ENCODE measurements at places on chromosomes 13 and 19. TPM values are rescaled to one million over a fixed set of nuclear protein-coding genes. Genes with fewer than 3 reads are reported as not detected.

ZNF571 gene
- total RNA-seq = 5.0 TPM

HRC gene
- not detected for total RNA-seq

NPHS1 gene
- total RNA-seq = 0.10 TPM

KLK1 gene
- total RNA-seq = 5.0 TPM

UGGT2 gene
- total RNA-seq = not detected

CFAP97D2 gene
- total RNA-seq = not detected

RFXAP gene
- 16.9 TPM for total RNA-seq

LIM2 gene
- total RNA-seq = 1.2 TPM
